Hematopoietic multipotent progenitor cell (in vitro differentiated cells): ENCODE measurements at places on chromosomes 3 and 15.

DNA sequence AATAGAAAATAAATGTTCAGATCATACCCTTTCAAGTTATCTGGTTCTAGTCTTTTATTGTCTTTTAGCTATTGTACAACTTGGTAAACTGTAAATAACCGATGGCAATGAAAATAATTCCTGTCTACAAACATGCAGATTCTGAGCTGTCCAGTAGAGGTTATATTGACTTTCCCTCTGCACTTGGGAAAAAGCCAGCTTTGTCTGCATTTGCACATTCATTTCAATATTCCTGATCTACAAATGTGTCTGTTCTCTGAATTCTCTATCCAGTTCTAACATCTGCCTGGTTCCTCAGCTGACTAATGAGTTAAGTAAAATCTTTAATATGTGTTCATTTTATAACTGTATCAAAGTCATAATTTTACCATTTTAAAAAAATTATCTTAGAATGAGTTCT, 408.5 kb downstream of the ERC2 start:
- DNase-seq: no peak

DNA sequence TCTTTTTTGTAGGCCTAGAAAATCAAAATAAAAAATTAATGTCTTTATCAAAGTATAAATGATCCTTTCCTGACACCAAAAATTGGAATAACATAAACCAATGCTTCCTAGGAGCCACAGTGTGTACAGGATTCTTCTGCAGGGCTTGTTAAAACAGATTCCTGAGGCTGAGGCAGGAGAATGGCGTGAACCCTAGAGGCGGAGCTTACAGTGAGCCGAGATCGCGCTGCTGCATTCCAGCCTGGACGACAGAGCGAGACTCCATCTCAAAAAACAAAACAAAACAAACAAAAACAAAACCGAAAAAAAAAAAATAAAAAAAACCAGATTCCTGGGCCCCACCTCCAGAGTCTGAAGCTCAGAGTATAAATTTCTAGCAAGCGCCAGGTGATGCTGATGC, 78.0 kb downstream of the PEX5L start:
- no peak for DNase-seq

DNA sequence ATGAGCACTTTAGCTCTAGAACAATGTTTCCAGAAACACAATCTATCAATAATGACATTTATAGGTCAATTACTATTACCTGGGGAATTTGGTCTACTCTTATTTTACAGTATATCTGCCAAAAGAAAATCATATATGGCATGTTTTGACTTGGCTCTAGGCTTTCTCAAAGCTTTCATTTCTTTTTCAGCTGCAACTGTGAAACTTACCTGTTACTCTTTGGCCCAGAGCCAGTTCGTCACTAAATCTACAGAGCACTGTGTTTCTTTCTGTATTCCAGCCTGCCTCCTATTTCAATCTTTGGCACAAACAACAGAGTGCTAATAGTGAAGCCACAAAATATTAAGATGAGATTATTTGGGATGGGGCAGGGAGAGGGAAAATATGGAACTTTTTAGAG, 76.0 kb downstream of the P2RY1 start:
- DNase-seq: no peak

DNA sequence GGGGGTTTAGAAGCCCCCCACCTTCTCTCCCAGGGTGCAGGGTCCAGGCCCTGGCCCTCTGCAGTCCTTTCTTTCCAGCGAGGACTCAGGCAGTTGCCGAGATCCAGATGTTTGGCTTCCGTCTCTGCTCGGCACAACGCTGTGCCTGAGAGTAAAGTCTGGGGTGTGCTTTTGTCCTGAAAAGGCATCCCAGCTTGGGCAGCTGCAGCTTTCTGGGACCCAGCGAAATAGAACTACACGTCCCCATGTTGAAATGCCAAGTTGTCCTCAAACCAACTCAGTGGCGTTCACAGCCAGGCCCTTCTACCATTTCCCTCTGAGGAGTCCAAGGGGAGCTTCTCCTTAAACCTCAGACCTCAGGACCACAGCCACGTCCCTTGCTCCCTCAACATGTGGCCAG, 23.1 kb downstream of the FGD5 start:
- no peak for DNase-seq

DNA sequence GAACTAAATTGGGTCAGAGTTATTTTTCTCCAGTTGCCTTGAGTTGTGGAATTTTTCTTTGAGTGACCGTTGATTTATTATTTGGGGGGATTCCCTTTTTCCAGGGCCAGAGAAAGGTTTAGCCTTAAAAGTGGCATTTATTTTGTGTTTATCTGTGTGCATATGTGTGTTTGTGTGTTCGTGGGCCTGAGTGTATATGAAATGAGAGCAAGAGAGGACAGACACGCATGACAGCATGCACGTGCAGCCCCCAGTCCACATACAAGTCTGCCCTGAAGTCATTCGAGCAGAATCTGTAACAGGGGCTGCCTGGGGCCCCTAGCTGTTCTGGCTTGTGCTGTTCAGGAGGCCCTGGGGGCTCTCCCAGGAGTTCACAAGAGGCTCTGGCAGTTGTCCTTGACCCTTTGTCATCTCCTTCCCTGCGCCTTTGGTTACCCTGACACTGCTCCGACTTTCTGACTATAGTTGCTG, 18.3 kb upstream of the TRAK1 start:
- no peak for DNase-seq

GRCh38 chr3:150443331-150443741, 35.2 kb downstream of the TSC22D2 start:
- no peak for DNase-seq

DNA sequence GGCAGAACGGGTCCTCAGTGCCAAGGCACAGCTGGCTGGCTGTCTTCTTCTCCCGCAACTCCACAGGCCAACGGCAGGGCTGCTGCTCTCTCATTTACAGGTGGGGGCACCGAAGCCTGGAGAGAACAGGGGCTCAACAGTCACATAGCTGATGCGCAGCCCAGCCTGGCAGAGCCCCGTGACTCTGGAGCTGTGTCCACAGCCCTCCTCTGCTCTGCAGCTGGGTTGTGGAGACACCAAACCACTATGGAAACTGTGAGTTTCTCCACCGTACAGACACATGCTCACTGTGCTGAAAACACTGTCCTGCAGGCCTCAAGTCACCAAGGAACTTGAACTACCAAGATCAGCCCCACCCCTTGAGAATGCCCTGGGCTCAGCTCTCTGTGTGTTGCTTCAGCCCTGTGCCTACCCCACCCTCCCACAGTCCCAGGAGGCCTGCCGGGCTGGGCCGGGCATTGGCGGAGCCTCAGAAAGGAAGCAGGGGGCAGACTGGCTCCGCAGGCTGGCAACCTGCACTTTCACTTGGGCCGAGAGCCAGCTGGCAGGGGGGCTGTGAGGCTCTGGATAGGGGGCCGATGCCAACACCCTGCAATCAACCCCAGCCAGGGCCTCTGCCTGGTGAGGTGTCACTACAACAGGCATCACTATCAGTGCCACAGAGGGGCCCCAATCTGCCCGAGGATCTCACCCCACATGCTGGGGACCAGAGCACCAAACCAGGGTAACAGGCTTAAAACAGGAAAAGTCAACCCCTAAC, 113.7 kb upstream of the RPL32 start:
- peak; percentile 89 for DNase-seq

- DNase-seq: peak; percentile 39
Measured at GRCh38 chr3:20080956-20081554, 40.8 kb downstream of the KAT2B start.

DNA sequence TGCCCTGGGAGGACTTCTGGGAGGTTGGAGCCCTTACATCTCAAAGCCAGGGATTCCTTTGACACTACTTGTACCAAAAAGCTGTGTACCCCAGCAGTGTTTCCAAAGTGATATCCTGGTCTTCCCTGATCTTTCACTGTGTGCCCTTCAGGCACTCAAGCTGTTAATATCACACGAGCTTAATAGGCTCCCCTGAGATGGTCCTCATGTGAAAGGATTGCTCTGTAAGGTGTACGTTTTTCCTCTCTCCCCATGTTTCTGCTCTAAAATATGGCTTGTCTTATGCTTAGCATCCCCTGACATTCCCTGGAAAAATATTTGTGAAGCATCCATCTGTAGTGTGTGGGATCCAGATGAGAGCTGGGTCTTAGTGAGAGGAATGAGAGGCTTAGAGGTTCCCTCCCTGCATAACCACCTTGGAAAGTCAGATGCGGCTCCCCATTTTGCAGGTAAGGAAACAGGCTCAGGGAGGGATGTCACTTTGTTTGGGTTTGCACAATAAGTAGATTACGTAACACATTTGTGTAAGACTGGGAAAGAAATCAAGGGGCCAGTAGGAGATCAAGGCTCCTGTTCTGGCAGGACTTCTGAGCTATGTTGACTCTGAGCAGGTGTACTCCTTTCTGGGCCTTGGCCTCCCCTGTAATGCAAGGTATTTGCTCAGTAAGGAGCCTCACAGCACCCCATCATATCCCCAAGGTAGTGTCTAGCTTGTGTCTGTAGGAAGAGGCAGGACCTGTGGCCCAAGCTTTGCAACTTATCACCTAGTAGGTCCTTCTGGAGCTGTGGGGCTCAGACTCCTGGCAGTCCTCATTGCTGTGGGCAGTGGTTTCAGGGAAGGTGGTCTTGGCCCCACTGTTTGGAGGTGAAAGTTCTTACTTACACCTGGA, 667 bp upstream of the ACOX2 start:
- no peak for DNase-seq

DNA sequence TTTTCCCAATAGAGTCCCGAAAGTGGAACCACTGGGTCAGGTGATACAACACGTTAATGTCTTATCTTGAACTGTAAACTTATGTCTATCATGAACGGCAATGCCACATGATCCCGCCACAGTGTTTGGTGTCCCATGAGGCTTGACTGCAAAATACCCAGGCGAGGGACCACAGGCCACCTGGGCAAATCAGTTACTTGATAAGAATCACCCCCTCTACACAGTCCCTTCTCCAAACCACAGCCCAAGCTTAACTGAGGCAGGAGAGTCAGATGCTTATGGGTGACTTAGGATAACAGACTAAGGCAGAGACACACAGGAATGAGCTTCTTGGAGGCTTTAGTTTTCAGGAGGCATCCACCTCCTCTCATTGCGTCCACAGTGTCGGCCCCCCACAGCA, 42.9 kb upstream of the SNRPA1 start:
- no peak for DNase-seq
